ENCODE measurements at places on chromosomes 16 and 17.

- no peak for DNase-seq
These were observed 20.0 kb upstream of the PABPN1L start for GRCh38 chr16:88886420-88886844.

DNA sequence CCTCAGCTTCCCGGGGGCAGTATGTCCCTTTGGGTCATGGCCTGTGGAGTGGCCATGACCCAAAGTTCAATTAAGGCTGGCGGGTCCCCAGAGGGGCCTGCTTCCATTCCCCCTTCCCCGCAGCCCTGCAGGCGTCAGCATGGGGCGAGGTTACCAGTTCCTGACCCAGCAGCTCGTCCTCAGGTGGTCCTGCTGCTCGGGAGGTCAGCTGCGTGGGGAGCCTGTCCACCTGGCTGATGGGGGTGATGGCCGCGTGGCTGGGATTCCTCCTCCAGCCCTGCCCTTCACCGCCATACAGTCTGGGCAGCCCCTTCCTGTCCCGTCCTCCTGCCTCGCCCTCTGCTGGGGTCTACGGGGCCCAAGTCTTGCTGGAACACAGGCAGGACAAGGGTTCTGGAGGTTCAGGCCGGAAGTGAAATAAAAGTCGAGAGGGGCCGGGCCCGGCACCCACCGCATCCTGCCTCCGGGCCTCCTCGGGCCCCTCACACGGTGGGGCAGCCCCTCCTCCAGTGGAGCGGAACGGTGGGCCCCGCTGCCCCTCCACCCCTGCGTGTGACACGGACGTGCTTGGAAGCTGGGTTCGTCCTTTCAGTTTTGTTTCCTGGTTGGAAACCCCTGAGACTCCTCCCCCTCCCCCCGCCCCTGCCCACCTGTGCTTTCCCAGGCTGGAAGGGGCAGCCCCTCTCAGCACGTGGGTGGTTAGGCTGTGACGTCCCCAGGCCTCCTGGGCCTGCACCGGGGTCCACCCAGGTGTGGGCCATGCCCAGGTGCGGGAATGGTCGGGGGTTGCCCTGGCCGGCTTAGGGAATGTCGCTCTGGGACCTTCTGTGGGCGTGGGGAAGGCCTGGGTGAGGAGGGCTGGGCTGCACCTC lies 6.8 kb downstream of the UBALD2 start:
- no peak for DNase-seq

- DNase-seq = no peak
These were observed 78.9 kb downstream of the ABCC6 start for GRCh38 chr16:16144416-16144815.

DNA sequence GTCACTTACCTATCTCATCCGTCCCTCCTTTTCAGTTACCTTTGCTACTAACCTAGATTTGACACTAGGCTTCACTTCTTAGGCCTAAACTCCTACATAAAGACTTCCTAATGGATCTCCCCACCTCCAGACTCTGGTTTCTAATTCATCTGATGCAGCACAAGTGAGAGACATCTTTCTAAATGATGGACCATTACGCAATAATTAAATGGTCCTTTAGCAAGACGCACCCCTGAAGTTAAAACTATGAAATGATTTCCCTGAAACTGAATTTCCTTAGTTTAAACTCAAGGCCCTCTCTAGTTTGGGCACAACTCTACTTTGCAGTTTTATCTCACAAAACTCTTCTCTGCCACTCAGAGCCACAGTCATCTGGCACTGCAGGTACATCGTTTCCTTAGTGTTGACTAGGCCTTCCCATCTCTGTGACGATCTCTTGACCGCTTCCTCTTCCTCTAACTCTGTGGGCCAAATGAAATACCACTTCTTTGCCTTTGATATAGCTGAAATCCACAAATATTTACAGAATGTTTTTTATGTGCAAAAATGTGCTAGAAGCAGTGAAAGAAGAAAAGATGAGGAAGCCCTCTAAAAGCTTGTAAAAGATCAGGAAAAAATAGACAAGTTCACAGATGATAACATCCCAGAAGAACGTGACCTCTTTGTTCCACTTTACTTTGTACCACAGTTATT lies 3.3 kb downstream of the SYNRG start:
- DNase-seq = no peak

GRCh38 chr17:75182319-75182568 lies 515 bp downstream of the SUMO2 start:
- no peak for DNase-seq

GRCh38 chr16:46947900-46948547 lies 25.4 kb downstream of the DNAJA2 start:
- no peak for DNase-seq

DNA sequence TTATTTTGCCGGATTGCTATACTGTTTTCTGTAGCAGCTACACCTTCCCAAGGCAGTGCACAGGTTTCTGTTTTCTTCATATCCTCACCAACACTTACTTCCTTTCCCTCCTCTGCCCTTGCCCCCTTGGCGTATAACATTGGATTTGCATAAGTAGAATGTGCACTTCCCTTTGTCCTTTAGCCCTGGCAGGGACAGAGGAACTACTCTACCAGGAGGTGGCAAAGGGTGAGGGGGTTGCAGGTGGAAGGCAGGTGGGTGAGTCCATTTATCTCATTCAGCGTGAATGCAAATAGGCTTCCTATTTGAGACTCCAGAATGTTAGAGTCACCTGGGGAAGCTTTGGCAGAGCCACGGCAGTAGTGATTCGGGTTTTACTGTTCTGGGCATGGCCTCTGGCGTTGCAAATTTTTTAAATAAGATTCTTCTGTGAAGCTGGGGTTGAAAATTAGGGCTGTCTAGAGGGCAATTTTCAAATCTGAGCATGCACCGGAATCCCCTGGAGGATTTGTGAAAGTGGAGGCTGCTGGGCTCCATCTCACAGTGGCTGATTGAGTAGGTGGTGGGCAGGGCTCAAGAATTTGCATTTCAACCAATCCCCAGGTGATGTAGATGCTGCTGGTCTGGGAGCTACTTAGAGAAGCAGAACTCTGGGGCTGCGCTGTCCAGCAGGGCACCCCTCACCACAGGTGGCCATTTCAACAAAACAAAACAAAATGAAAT lies 84.7 kb downstream of the PLCG2 start:
- no peak for DNase-seq

GRCh38 chr16:57986196-57986595 lies 14.3 kb downstream of the ZNF319 start:
- no peak for DNase-seq

DNA sequence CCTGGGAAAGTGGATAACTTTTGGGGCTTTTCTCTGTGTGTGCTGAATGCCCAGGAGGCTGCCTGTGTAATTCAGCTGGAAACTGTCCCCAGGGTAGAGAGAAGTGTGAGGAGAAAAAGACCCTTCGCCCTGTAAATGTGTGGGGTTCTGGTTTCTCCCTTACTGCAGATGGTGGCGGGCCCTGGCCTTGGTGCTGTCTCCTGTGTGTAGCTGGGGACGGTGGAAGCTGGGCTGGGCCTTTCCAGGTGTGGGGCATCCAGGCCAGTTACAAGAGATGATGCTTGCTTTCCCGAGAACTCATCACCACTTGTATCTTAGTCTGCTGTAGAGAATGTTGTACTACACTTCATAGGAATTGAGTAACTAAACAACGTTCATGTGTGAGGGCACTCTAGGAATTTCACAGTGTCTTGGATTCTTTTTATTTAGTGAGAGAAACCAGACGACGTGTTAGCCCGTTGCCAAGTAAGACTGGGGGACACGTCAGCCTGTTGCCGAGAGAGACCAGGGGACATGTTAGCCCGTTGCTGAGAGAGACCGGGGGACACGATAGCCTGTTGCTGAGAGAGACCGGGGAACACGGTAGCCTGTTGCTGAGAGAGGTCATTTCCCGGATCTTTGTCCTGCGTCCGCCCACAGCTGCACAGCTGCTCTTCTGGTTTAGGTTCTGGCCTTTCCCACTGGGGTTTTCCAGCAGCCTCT lies 43.1 kb downstream of the TBCD start:
- DNase-seq = no peak

DNA sequence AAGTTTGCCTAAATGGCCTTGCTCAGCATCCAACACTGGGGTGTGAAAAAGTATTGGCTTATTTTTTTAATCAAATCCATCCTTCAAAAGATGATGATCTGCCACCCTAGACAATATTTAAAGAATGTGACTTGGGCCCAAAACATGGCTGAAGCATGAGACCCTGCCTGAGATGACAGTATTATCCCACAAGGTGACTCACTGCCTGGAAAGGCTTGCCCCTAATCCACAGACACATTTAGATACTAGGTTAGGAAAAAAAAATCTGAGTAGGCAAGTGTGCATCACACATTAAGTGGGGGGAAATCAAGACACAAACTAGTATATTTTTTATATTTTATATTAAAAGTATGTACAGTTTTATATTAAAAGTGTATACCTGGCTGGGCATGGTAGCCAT lies 38.4 kb downstream of the TOM1L2 start:
- DNase-seq = no peak

DNA sequence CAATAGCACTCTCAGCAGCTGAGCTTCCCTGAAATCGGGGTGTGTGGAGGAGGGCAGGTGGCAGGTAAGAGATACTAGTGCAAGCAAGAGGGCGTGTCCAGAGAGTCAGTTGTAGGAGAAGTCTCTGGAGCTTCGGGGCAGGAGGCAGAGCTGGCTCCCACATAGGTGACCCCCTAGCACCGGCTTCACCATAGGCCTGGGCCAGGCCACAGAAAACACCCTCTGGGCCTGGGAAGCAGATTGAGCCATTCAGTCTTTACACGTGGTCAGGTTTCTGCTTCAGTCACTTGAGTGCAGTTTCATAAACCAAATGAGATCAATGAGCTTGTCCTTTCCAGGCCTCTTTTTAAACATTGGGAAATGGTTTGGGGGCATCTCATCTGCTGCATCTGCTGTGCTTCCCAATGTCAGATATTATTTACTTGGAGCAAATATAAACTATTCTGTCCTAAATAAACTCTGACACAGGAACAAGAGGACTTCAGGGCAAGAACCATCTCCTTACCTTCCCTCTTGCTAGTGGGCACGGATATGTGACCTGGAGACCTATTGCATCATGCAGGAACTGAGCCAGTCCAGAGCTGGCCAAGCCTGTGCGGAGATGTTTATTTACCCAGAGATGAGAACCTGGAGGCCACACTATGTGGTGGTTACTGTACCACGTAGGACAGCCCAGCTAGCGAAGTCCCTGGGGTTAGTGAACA lies 16.1 kb downstream of the CCR7 start:
- DNase-seq = no peak

GRCh38 chr16:49335828-49336227 lies 37.8 kb upstream of the C16orf78 start:
- DNase-seq = no peak

- no peak for DNase-seq
These were observed 14.1 kb upstream of the ACSF3 start for GRCh38 chr16:89079434-89079980.

DNA sequence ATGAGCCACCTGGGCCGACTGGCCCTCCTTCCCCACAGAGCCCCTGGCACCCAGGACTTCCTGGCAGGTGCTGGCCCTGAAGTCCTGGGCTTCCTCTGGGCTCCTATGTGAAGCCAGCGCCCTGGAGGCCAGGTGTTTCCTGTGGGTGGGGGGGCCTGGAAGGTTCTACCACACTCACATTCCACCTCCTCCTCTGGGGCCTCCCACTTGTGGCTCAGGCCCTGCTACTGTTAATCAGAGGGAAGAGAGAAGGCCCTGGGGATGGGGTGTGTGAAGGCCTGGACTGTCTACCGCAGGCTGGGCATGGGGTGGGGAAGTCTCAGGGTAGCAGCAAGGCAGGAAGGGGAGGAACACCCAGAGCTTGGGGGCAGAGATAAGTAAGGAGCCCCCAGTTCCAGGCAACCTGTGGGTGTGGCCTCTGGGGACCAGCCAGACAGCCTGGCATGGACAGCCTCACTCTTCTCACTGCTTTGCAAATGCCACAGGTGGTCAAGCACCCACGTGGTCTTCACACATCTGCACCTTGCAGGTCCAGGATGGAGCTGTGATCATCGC lies 111.9 kb upstream of the TNRC6C start:
- no peak for DNase-seq

DNA sequence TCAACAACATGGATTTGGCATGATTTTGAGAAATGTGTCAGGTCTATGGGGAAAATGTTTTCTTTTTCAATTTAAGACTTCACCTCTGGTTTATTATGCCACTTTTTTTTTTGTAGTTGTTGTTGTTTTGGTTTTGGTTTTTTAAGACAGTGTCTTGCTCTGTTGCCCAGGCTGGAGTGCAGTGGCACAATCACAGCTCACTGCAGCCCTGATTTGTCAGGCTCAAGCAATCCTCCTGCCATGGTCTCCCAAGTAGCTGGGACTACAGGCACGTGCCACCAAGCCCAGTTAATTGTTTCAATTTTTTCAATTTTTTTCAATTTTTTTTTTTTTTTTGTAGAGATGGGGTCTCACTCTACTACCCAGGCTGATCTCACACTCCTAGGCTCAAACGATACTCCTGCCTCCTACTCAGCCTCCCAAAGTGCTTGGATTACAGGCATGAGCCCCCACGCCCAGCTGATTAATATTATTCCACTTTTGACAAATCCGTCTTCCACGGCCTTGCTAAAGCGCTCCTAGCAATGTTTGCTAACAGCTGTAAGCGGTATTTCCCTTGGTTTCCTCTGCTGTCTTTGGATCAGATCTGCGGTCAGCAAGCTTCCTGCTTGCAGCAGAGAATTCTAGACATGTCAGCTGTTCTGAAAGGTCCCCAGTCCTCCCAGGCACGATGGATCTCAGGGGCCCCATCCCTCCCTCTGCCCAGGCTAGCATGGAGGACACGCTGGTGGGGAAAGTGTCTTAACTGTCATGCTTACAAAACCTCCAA lies 7.0 kb upstream of the MILR1 start:
- no peak for DNase-seq

- DNase-seq = no peak
These were observed 23.8 kb downstream of the TBC1D3B start for GRCh38 chr17:36152639-36153120.

DNA sequence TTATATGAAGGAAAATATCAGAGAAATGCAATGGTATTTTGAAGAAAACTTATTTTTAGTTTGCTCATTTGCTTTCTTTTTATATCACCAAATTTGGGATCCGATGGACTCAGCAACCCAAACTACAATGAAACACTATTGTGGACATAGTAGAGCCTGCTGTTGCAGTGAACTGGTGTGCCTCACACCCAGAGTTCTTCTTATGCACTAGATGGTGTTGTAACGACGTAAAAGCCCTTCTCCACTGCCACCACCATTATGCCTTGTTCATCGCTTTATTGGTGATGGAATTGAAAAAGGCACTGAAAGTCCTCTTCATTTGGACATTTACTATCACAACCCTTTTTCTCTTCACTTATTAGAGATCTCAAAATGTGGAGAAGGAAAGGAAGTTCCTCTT lies 381.3 kb downstream of the CDH8 start:
- no peak for DNase-seq

GRCh38 chr17:2023692-2024571 lies 1.2 kb downstream of the RTN4RL1 start:
- no peak for DNase-seq

- no peak for DNase-seq
These were observed 388.6 kb downstream of the CPPED1 start for GRCh38 chr16:12415072-12415471.

- DNase-seq = no peak
These were observed 5.4 kb upstream of the TNS4 start for GRCh38 chr17:40506786-40507185.

DNA sequence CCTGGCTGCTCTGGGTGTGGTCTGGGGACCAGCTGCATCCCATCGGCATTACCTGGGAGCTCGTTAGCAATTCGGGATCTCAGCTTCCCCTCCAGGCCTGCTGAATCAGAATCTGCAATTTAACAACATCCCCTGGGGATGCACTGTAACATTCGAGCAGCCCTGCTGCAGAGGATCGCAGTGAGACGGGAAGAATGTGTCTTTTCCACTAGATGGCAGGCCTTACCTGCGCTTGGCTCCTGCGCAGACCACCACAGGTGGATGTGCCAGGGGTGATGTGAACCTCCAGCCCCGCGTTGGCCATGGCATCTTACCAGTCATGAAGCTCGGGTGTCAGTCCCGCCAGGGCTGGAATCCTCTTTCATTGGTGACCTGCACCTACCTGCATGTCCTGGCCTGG lies 209.9 kb downstream of the PRKCB start:
- no peak for DNase-seq

Measured in stimulated activated CD8-positive, alpha-beta memory T cell treated with anti-CD3 and anti-CD28 coated beads, Interleukin-15, amount 100 ng/mL, for 1 hour (primary cell).